NCI-H1417 (cell line): ENCODE measurements at places on chromosomes 5 and 9.

DNA sequence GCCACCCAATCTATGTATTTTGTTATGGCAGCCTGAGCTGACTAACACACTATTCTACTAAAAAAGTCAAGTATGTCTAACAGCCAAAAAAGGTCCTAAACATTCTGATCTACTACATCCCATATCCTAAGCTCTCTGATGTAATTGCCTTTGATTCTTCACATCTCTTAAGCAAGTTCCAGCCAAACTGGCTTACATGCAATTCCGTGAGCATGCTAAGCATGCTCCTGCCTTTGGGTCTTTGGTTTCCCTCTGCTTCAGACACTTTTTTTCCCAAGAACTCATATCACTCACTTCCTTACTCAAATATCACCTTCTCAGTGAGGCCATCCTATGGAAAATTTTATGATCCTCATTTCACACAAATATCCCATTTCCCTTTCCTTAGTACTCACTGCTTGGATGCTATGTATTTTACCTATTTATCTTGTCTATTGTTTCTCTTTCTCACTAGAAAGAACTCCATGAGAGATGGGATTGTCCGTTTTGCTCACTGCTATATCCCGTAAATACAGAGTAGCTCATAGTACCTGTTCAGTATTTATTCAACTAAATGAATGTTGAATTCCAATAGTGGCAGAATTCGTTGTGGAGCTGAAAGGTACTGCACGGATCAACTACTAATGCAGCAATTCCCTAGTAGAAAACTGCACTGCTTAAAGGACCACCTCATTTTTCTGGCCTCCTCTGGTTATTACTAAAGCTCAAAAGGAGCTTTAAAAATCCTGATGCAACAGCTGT is 2.3 kb upstream of the SLC12A2 start:
- no peak for DNase-seq

DNA sequence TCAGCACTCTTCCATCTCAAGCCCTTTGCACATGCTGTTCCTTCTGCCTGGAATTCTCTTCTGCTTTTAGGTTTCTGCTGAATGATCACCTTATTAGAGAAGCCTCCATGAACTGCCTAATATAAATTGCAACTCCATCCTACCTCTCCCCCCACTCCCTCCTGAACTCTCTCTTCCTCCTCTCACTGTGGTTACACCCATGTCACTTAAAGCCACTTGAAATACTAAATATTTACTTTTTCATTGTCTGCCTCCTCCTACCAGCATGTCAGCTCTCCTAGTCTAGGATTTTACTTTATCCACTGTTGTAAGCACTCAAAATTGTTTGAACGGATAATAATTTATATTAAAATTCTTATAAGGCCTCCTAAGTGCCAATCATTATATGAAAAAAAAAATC is 43.8 kb downstream of the ACTL7B start:
- DNase-seq = peak; percentile 89

DNA sequence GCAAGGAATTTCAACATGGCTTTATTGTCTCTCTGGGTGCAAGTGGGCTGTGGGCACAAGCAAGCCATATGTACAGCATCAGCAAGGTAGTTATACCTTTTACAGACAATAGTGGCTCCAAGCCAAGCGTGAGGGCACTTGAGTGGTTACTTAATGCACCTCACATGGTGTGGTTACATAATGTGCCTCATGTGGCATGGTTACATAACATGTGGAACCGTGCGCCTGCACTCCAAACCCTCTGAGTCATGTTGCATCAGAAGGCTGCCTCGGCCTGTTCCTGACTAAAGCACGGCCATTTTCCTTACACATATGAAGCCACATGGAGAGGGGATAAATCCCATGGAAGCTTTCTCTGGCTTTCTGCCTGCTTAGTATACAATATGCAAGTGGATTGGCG is 150.9 kb downstream of the OSTF1 start:
- peak; percentile 59 for DNase-seq

GRCh38 chr5:10124287-10124686 is 125.4 kb downstream of the ATPSCKMT start:
- no peak for DNase-seq

DNA sequence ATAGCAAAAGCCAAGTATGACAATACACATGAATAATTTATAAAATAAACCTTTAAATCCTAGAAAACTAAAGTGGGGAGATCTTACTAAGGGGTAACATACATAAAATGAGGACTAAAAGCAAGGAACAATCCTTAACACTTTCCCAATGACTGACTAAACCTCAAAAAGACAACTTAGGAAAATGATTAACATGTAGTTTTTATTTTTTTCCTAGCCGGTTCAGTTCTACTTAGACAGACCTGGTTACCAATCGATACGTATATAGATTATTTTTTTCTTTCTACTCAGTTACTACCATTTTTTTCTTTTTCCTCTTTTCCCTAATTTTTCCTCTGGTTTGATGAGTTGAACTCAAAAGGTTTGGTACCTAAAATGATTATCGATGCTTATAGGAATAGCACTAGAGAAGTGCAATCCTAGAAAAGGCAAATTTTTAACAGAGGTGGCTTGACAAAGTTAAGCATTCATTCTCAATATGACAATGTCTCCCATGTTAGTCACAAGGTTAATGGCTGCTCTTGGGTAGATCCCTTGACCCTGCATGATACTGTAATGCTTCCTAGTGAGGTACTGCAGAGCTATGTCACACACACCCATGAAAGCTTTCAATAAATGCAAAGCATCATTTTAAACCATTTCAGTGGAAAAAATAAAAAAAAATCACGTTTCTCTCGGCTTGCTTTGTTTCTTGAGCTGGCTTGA is 41.5 kb downstream of the FBXO4 start:
- DNase-seq = no peak

DNA sequence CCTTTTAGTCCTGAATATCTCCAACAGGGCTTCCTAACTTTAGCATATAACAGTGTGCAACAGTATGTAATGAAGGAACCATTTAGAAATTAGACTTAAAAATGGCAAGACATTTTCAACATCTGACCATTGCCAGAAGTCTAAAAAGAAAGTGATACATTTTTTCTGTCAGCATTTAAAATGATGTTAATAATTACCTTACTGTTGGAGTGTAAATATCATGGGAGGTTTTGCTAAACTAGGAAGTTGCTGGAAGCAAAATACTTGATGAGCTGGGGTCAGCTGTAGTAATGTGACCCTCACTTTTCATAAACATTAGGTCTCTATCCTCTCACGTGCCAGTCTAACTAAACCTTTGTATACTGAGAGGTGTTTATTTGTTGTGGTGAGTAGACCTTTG is 68.8 kb downstream of the NTRK2 start:
- no peak for DNase-seq

DNA sequence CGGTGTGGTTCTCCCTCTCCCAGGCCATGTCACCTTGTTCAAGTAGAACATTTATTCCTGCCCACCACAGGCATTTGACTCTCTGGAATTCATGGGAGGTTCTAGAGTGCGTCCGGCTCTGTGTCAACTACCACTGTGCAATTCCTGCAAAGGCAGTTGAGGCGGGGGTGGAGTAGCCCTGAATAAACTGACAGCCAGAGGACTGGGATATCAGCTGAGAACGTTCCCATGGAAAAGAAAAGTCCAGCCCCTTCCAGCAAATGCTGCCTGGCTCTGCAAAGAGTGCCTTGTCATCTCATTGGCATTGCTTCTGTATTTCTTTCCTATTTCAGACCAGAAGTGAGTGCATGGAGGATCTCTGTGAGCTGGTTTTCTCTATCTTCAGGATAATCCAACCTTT is 18.9 kb upstream of the MEGF9 start:
- DNase-seq = no peak

GRCh38 chr9:134323741-134324358 is 2.4 kb upstream of the RXRA start:
- no peak for DNase-seq

DNA sequence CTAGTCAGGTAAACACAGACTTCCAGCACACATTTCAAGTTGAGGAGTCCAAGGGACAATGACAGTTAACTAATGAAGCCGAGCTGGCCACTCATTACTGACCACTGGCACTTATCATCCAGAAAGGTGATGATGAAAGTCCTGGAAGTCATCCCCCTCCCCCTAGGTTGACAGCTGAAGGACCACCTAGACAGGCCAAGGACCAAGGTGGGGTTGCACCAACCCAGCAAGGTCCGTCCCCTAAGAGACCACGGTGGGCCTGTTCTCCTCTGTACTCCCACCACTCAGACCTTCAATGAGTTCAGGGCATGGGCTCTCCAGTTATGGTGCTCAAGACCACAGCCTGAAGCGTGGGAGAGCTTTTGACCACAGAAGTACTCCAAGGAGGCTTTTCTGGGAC is 13.2 kb downstream of the P4HA2 start:
- no peak for DNase-seq

DNA sequence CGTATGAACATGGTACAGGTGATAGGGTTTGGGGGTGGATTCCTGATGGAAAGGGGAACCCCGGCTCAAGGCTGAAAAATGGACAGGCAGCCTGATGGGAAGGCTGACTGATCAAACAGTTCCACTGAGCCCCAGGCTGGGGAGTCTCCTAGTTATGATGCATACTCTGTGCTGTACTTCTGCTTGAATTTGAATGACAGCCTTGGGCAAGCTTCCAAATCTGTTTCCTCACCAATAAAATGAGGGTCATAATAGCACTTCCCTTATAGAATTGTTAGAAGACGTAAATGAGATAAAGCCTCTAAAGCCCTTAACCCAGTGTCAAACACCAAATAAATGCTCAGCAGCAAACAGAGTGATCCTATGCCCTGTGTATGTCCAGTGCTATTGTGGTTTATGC is 478.5 kb upstream of the DMAC1 start:
- no peak for DNase-seq

- no peak for DNase-seq
Observed at GRCh38 chr9:132062806-132063205, 16.9 kb downstream of the MED27 start.

- no peak for DNase-seq
Observed at GRCh38 chr5:14545308-14545707, 36.3 kb upstream of the OTULINL start.

GRCh38 chr9:90893706-90894105 is 92.1 kb downstream of the SYK start:
- no peak for DNase-seq

DNA sequence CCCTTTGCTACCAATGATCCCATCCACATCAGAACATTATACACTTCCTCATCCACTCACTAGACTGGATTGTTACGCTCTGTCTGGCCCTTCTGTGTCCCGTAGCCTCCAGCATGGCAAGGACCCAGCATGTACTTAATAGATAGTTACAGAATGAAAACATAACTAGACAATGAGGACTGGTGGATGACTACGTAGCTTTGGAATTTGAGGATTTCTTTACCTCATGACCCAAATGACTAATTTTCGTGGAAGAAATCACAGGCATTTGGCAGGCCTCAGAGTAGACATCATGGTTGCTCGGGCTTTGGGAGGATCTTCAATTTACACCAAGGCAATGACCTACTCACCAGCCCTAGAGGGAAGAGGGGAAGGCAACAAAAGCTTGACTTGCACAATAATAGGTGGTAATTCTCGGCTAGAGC is 299.8 kb downstream of the TLE1 start:
- DNase-seq = no peak

GRCh38 chr5:113215401-113216060 is 219.3 kb downstream of the TSSK1B start:
- DNase-seq = no peak

DNA sequence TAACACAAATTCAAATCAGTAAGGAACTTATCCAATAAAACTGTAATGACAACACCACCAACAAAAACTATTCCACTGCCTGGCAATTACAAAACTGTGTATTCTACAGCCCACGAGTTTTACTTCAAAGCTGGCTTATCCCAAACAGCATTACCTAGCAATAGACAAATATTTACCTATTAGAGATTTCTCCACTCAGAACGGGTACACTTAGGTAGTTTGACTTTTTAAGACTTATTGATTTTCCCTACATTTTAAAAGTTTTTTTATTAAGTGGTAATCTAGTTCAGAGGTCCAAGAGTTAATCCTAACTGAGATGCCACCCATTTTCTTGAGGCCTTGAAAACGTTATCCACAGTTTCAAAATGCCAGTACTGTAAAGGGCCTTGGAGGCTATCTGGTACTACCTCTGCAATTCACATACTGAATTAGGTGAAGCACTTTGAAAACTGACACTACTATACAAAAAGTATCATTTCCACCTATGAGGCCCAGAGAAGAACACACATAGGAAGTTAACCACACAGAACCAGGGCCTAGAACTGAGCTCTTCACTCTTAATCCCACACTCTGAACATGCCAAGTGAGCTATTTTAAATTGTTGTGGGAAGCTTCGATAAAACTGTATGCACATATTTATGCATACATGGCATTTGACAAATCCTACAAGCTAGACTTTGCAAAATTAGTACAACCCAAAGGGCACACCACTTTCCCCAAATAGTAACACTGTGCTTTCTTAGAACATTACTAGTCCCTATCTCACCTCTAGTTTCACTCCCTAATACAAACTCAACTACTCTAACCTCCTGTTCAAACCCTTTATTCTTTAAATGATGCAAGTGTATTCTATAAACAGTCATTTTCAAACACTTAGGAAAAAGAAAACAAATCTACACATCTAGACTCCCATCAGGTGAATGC is 2.1 kb downstream of the NADK2 start:
- no peak for DNase-seq

- no peak for DNase-seq
Observed at GRCh38 chr5:40429258-40430100, 250.2 kb upstream of the PTGER4 start.

GRCh38 chr9:134515026-134515821 is 126.4 kb upstream of the COL5A1 start:
- DNase-seq = no peak

GRCh38 chr9:94705162-94705702 is 21.3 kb upstream of the AOPEP start:
- DNase-seq = no peak
